ENCODE measurements at places on chromosomes 5 and 9. TPM values are rescaled to one million over a fixed set of nuclear protein-coding genes. Genes with fewer than 3 reads are reported as not detected.

GRCh38 chr5:173642191-173642816 lies 25.9 kb upstream of the BOD1 start:
- H3K4me1 ChIP-seq: peaks cover 7% of the 10 kb centered on the region
- no peak overlapping the region for H3K4me3 ChIP-seq
- no peak overlapping the region for H3K27ac ChIP-seq

- H3K4me1 ChIP-seq: peaks cover 11% of the 10 kb centered on the region
- H3K27ac ChIP-seq: peak overlapping the region; percentile 58
- peaks cover 53% of the 10 kb centered on the region for H3K27me3 ChIP-seq
- peak overlapping the region; percentile 68 for H3K4me3 ChIP-seq
Measured at GRCh38 chr5:93585767-93586385, 2.9 kb downstream of the NR2F1 start.

Gene IARS1
- 186 TPM for total RNA-seq

GRCh38 chr5:31895199-31895820 lies 256.4 kb downstream of the PDZD2 start:
- H3K4me1 ChIP-seq: no peaks in the 10 kb centered on the region
- no peaks in the 10 kb centered on the region for H3K27me3 ChIP-seq
- no peak overlapping the region for H3K27ac ChIP-seq
- no peak overlapping the region for H3K4me3 ChIP-seq
- no peaks in the 10 kb centered on the region for H3K36me3 ChIP-seq
- DNase-seq: no peak

- DNase-seq: no peak
- no peak overlapping the region for H3K4me3 ChIP-seq
- H3K27ac ChIP-seq: no peak overlapping the region
- peaks cover 59% of the 10 kb centered on the region for H3K36me3 ChIP-seq
Measured at GRCh38 chr9:136220017-136220729, 15.2 kb upstream of the LHX3 start.

Measured in activated T-helper 2 cell treated with anti-CD3 and anti-CD28 coated beads, Interferon-gamma antibody, Interleukin-2, Interleukin-4, amounts not matched to agents 10 μg/mL and 5 μg/mL and 100 μg/mL, durations not matched to agents 14 hours and 24 hours and 36 hours (primary cell).